ENCODE measurements at places on chromosomes 6 and 20.

GRCh38 chr6:133503336-133503729 is 262.2 kb downstream of the EYA4 start:
- peak; percentile 80 for DNase-seq

DNA sequence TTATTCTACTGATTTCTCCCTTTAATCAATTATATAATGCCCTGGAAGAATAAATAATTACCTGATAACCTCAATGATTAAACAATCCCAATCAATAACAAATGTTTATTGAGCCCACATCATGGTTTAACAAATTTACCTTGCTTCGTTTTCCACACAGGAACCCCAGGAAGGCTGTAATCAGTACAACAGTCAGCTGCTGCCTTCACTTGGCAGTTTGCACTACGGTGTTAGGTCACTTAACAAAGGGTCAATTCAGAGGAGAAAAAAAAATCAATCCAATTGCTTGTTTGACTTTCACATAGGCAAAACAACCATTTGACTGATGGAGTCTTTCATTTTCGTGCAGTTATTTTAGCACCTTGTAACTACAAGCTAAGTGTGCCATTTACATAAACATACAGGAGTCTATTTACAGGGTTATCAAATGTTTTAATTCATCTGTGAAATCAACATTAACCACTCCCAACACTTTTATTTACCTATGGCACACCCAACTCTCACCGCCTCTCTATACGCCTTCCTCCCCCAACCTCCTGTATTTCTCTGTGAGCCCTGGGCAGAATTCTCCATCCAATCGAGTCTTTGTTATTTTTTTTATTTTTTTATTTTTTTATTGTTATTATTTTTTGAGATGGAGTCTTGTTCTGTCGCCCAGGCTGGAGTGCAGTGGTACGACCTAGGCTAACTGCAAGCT is 140.4 kb upstream of the TAB2 start:
- no peak for DNase-seq

- DNase-seq = no peak
Measured at GRCh38 chr20:37305839-37306238, 16.4 kb downstream of the MANBAL start.

DNA sequence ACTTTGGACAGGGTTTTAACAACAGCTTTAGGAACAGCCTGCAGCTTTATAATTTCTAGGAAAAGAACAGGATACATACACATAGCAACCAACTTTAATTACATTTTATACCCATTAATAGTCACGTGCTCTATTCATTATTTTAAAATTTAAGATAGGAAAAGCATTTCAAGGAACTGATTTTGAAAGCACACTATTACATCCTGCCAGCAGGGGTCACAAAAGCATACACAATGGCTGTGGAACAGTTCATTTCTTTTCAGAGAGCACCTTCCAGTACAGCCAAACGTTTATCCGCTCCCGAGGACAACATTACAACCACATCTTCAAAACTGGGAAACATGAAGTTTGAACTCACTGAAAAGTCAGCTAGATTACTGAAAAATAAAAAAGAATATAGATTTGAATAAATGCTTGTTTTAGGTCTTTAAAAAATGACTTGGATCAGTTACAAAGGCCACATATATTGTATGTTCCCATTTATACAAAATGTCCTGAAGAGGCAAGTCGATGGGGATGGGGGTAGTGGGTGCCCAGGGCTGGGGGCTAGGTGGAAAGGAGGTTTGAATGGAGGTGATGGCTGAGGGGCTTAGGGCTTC is 104.6 kb upstream of the EXOC2 start:
- DNase-seq = peak; percentile 43

GRCh38 chr20:57943291-57943690 is 233.5 kb upstream of the PMEPA1 start:
- no peak for DNase-seq

GRCh38 chr6:77446249-77446648 is 17.0 kb downstream of the HTR1B start:
- DNase-seq = no peak

DNA sequence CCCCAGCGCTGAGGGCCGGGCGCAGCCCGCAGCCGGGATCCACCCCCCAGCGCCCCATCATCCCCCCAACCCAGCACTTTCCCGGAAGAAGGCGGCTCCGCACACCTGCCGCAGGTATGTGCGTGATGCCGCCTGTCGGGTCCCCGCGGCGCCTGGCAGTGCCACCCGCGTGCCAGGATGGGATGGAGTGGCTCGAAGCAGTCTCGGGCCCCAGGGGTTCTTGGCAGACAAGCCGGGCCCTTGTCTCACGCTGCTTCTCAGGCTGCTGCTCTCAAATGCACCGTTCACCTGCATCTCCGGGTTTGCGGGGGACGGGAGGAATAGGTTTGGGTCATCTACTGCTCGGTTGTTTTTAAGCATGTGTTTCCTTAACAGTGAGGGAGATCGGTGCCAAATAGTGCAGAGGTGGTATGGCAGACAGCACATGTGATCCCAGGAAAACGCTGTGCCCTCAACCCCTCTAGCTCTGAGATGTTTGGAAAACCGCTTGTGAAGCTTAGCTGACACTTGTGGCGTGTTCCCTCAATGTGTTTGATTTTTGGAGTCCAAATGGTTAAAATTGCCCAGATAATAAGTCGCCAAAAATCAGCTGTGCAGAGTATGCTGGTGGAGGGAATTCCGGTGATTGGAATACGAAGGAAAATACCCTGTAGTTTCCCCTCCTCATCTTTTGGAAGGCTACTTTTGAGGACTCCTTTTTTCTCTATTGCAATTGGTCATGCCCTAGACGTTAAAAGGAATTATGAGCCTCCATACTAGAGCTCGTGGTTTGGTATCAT is 926 bp downstream of the MYLIP start:
- no peak for DNase-seq

- no peak for DNase-seq
Measured at GRCh38 chr6:107259951-107260350, 144.6 kb upstream of the BEND3 start.
